Testis (tissue), 5 donors: ENCODE measurements at places on chromosomes 13 and 19. TPM values are rescaled to one million over a fixed set of nuclear protein-coding genes. Genes with fewer than 3 reads are reported as not detected.

ZNF154 gene
- 1.1 TPM for total RNA-seq

ZNF227 gene
- 19.8 TPM for total RNA-seq

HSD17B14 gene
- 5.6 TPM for total RNA-seq

ELAVL3 gene
- 6.1 TPM for total RNA-seq

NLRP13 gene
- total RNA-seq = not detected

HMG20B gene
- total RNA-seq = 129 TPM

PRR22 gene
- total RNA-seq = 35.0 TPM

- no peak for DNase-seq
Measured at GRCh38 chr19:4376671-4376990, 23.7 kb downstream of the SH3GL1 start.

GRCh38 chr19:9061879-9062278 is 25.0 kb upstream of the OR1M1 start:
- no peak for DNase-seq

DNA sequence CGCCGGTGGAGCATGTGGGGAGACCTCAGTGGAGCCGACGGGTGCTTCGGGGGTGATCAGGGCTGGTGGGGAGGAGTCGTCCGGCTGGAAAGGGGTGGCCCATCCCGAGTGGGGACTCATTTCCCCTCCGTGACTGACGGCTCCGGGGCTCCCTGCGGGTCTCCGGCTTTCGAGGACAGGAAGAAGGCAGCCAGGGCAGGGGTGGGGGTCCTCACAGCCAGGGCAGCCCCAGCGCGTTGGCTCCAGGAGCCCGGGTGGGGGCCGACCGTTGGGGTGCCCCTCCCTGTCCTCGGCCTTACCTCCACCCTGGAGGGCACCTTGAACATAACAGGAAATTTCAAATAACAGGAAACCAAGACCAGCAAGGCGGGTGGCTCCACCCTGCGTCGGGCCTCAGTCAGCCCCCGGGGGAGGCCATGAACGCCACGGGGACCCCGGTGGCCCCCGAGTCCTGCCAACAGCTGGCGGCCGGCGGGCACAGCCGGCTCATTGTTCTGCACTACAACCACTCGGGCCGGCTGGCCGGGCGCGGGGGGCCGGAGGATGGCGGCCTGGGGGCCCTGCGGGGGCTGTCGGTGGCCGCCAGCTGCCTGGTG is at the start of gene S1PR4:
Gene S1PR4, plus strand, starts transcription at position 393 of the 596 bp plus-strand sequence. Its CDS starts 24 bp downstream, at position 417.
- DNase-seq = no peak

- no peak for DNase-seq
Measured at GRCh38 chr13:42645717-42646116, 71.8 kb downstream of the TNFSF11 start.

DNA sequence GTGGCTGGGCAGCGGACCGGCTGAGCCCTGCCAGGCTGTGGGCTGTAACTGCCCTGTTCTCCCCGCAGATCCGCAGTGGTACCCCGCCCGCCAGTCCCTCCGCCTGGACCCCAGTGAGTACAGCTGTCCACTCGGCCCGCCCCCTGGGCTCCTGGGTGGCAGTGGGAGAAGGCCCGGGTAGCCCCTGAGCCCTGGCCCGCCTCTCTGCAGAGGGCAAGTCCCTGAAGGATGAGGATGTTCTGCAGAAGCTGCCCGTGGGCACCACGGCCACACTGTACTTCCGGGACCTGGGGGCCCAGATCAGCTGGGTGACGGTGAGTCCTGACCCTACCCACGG is 8.3 kb downstream of the NDUFB7 start:
- no peak for DNase-seq

DNA sequence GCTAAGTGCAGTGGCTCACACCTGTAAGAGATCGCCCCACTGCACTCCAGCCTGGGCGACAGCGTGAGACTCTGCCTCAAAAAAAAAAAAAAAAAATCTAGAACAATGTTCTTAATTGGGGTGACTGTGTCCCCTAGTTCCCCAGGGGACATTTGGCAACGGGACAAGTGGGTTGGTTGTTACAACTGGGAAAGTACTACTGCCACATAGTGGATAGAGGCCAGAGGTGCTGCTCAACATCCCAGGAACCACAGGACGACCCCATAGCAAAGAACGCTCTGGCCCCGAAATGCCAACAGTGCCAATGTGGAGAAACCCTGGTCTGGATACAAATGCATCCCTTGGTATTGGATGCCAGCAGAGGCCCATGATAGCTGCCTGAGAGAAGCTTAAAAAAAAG is 11.8 kb downstream of the NLRP12 start:
- no peak for DNase-seq

DNA sequence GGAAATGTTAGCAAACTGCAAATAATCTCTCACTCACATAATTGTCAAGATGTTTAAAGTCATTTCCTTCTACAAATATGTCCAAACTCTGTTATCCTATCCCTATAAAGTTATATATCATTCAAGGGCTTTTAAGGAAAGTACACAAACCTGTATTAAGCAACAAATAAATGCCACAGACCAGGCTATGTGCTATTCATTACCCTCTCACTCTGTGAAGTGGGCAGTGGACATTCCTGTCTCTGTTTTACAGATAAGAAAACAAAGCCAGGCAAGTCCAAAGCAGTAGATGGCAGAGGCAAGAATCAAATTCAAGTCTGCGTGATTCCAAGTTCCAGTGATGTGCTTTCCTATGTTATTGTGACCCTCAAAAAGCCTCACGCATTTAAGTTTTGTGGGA is 140.6 kb downstream of the LHFPL6 start:
- no peak for DNase-seq

DNA sequence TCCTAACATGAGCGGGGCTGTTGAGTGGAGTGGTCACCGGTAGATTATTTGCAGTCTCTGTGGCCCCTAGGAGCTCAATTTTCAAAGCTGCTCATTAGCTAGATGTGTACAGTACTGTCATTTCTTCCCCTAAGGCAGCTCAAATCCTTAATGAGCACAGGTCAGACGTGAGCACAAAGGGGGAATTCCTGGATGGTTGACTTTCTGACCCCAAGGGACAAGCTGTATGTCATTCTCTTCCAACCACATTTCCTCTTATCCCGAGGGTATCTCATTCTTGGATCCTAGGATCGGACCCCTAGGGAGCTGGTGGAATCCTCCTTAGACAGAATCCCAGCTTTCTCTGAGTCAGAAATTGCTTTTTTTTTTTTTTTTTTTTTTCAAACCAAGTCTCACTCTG is 5.7 kb upstream of the OR7G3 start:
- DNase-seq = no peak

DNA sequence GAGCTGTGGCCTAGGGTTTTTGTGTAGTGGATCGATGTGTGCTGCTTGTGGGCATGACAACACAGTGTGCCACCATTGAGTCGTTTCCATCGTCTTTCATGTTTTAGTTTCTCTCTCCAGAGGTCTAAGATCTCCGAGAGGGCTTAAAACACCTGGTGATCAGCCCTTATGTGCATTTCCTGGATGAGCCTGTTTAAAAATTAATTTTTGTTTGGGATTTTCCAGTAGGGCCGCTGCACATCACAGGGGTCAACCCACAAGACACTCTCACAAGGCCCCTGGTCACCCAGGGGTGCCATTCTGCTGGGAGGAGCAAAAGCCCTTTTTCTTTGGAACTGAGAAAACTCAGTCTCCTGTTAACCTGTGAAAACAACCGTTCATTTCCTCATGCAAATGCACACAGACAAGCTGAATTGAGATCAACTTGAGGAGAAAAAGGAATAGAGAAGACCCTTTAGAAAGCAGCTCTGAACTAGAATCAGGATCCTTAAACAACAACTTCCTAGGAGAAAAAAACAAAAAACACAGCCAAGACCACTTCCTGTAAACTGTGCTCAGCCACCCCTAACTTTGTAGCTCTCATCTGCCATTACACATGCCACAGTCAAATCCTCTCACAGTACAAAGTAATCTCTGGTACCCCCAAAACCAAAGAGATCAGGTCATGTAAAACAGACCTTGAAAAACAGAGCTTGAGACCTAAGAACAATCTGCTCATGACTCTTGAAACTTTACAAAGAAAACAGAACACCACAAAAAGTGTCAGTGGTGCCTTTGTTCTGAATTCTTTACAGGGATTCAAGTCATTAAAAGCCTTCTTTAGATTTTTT is 8.3 kb upstream of the MTRF1 start:
- no peak for DNase-seq

DNA sequence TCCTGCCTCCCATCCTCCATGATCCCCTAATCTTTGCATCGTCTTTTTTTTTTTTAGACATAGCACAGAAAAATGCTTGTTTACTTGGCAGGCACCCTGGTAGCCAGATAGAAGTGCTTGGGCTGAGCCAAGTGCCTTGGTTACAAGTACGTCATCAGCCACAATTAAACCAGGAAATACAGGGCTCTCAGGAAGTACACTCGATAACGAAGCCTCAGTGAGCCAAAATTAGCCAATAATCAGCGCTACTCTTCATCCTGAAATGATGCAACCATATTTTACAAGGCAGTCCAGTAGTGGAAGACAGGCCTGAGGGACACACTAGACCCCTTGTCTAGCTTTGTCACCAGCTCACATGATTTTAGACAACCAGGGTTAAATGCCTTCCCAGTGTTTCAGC is 194.0 kb upstream of the NBEA start:
- peak; percentile 54 for DNase-seq

DNA sequence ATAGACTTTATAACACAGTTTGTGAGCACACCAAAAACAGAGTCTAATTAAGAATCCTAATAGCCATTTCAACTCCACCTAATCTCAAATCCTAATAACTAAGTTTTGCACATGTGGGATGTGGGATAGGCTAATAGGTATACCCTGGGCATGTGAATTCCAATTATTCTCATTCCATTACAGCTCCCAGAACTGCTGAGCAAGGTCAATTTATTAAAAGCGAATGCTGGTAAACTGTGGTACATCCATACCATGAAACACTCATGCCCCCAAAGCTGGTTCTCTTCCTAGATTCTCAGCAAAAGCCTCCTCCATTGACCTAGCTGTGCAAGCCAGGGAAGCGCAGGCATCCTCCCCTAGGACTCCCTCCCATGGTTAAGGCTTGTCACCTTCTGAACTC is 113.8 kb downstream of the USP12 start:
- DNase-seq = no peak

- no peak for DNase-seq
Measured at GRCh38 chr13:47256618-47257017, 359.8 kb upstream of the HTR2A start.

DNA sequence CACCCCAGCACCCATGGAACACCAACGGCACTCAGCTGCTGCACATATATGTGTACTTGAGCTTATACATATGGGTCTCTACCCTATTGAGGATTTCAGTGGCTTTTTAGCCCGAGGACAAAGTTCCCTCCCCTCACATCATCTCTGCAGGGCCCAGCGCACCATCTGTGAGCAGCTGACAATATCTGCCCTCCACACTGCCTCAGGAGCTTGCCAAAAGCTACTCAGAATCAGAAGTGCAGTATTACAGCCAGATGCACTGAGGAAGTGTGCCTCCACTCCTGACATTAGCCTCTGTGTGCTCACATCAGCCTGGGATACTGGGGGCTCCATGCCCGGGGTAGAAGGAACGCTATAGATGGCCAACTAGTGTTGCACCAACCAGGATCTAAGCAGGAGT is 903.9 kb downstream of the UQCRFS1 start:
- DNase-seq = no peak

DNA sequence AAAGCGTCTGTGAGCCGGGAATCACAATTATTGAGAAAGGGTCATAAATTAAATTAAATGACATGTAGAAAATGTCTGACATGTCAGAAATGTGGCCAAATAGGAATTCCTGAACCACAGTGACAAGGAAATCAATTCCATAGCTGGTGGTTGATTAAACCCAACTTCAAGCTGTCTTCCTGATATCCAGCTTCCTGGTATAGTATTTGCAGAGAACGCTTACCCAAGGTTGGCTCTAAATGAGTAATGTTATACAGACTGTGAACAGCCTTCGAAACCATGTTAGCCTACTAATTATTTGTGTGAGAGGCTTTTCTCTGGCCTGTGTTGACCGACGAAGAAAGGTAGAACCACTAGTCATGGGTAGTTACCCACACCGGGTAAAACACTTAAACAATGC is 347.2 kb downstream of the RFC3 start:
- DNase-seq = no peak

- DNase-seq = no peak
Measured at GRCh38 chr13:70448820-70449219, 340.6 kb upstream of the KLHL1 start.

DNA sequence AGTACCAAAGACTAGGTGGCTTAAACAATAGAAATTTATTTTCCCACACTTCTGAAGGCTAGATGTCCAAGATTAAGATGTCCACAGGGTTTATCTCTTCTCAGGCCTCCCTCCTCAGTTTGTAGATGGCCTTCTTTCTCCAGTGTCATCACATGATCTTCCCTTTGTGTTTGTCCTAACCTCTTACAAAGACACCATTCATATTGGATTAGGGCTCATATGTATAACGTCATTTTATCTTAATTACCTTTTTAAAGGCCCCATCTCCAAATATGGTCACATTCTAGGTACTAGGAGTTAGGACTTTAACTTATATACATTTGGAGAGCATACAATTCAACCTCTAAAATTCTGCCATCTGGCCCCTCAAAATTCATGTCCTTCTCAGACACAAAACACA is 34.3 kb downstream of the N4BP2L2 start:
- DNase-seq = no peak

GRCh38 chr13:95593462-95593861 is 40.9 kb downstream of the CLDN10 start:
- DNase-seq = no peak

- no peak for DNase-seq
Measured at GRCh38 chr19:17606590-17607185, 51.2 kb downstream of the COLGALT1 start.

GRCh38 chr19:46420056-46420455 is 6.7 kb upstream of the CCDC8 start:
- no peak for DNase-seq

DNA sequence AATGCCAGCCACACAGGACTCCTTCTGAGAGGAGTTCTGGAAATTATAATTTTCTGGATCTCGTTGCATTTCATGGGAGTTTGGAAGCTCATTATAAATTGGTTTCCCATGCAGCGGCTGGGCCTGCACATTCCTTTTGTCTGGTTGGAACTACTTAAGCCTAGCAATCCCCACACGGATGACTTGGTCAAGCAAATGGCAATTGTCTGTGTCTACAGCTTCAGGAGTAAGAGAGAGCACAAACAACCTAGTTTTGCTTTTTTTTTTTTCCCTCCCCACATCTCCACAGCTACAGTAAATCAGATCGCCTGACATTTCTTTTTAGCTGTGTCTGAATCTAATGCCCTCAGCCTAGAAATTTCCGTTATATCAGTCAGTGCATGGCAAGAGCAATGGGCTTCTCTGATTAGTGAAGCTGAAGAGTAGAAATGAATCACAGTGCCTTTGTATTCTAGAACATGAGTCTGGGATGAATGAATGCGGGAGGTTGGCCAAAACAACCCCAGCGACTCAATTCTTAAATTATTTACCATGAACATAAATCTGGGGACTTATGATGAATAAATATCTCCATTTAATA is 15.1 kb downstream of the PCDH8 start:
- no peak for DNase-seq

DNA sequence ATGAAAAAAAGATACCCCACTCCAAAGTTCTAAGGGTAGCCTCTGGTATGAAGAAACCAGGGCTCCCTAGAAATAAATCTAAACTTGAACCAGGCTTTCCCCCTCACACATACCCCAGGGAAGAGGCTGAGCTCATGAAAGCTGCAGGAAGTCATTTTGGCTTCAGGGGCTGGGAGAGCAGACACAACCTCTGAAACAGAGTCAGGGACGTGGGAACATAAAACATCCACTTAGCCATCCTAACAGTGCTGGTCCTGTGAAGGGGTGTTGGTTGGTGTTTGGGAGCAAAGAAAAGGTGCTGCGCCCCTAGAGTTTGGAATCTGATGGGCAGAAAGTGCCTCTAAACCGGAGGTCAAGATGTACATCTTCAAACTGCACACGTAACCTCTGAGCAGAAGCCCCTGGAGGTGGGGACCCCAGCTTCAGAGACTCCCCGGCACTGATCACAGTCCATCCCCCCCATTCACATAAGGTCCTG is 15.8 kb downstream of the RAB3D start:
- DNase-seq = no peak
